Panc1 (cell line): ENCODE measurements at places on chromosomes 6 and 20.

- H3K36me3 ChIP-seq: peaks cover 6% of the 10 kb centered on the region; the same call in 1 of the 2 replicates
- H3K4me1 ChIP-seq: peaks cover 11% of the 10 kb centered on the region
- no peak overlapping the region for H3K4me3 ChIP-seq
- H3K27me3 ChIP-seq: no peaks in the 10 kb centered on the region
- no peak overlapping the region for H3K27ac ChIP-seq
- no peak for DNase-seq
Observed at GRCh38 chr6:15242937-15243614, 2.8 kb upstream of the JARID2 start.

DNA sequence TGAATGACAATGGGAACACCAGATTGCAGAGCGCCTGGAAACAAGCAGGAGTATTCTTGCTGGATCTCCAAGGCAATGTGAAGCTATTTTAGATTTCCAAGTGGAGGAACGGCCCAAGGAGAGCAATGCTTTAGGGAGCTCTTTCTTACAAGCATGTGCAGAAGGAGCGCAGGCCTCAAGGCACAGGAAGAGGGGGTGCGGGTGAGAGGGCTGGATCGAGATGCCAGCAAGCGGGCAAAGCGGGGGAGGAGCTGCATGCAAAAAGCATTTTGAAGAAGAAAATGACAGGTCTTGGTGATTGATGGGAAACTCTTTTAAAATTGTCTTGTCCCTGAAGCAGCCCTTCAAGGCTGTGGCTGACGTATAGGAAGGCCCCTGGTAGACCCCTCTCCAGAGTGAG is 171.9 kb downstream of the QRSL1 start:
- DNase-seq: no peak
- no peaks in the 10 kb centered on the region for H3K4me1 ChIP-seq
- no peak overlapping the region for H3K4me3 ChIP-seq
- no peaks in the 10 kb centered on the region for H3K27me3 ChIP-seq
- H3K36me3 ChIP-seq: no peaks in the 10 kb centered on the region
- no peak overlapping the region for H3K27ac ChIP-seq

DNA sequence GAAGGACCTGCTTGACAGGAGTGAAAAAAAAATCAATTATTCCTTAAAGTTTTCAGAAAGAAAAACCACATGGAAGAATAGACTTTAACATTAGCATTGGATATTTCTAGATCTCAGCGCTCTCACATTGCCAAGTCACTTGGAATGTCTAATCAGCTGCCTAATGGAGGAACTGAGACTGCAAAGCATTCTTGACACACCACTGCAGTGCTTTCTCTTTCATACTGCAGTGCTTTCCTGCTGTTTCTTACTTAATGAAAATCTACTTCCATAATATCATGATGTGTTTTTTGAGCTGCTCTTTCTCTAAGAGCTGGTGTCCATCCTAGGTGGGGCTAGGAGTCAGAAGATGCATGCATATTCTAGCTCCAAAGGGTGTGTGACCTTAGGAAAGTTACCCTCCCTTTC is 20.4 kb upstream of the MCM3 start:
- DNase-seq: no peak
- H3K27ac ChIP-seq: no peak overlapping the region
- no peaks in the 10 kb centered on the region for H3K36me3 ChIP-seq

DNA sequence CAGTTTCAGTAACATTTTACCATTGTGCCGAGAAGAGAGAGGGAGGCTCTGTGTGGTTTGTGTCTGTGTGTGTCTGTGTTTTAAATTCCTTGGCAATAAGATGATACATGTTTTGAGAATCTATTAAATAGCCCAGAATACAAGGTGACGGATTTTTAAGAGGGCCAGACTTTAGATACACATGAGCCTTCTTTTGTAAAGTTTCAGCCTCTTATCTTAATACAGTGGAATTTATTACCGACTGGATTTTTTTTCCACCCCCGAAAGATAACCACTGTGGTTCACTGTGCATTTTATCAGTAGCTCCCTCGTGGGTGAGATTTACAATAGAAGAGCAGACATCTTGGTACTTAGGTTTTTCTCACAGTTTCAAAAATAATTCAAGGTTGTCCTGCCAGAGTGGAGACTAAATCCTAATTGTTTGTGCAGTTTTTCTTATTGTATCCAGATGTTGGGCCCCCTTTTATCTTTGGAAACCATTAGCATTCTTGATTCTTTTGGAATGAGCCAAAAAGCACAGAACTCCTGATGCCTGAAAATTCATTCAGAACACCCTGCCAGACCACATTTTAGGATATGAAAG is 49.9 kb downstream of the STK4 start:
- H3K4me1 ChIP-seq: 0 out of 2 replicates have a peak, but pooled peaks cover 3% of the 10 kb centered on the region
- H3K27me3 ChIP-seq: no peaks in the 10 kb centered on the region
- H3K36me3 ChIP-seq: peaks cover 3% of the 10 kb centered on the region; the same call in 1 of the 2 replicates
- DNase-seq: no peak
- H3K27ac ChIP-seq: no peak overlapping the region

GRCh38 chr6:141406761-141407160 is 726.0 kb upstream of the GJE1 start:
- no peak overlapping the region for H3K4me3 ChIP-seq
- no peaks in the 10 kb centered on the region for H3K4me1 ChIP-seq
- no peaks in the 10 kb centered on the region for H3K27me3 ChIP-seq
- no peaks in the 10 kb centered on the region for H3K36me3 ChIP-seq
- H3K27ac ChIP-seq: no peak overlapping the region

DNA sequence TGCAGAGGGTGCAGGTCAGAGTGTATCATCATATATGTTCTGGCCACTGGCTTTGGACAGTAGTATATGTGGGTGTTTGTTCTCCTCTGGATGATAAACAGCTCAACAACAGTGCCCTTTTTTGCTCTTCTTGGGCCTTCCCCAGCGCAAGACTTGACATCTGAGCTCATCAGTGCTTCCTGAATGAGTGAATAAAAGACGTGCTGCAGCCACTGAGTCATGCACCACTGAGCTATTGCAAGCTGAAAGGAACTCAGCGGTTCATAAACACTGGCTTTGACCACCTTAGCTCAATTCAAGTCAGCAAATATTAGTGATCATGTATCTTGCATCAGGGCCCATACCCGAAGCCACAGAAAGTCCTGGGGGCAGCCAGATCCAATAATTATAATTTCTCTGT is 105.3 kb upstream of the KCNG1 start:
- DNase-seq: no peak
- no peaks in the 10 kb centered on the region for H3K36me3 ChIP-seq
- H3K27me3 ChIP-seq: no peaks in the 10 kb centered on the region
- H3K4me1 ChIP-seq: no peaks in the 10 kb centered on the region; the same call in 1 of the 2 replicates
- H3K27ac ChIP-seq: no peak overlapping the region
